T-cell (primary cell): ENCODE measurements at places on chromosomes 12 and 14.

DNA sequence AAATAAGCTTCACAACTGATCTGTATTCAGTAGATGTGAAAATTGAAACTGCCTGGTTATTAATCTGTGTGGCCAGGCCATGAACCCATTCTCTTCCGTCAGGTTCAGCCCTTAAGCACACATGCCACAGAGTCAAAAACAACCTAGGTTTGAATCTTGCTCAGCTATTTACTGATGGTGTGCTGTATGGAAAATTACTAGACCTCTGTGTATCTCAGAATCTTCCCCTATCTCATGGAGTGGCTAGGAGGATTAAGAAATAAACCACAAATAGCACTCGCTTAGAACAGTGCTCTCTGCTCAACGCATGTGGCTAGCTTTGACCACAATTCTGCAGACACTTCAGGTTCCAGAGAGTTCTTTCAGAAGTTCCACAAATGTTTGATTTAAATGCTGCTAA lies 240.7 kb upstream of the PLEKHG7 start:
- DNase-seq: no peak

- DNase-seq: no peak
Measured at GRCh38 chr12:53333845-53334244, 2.3 kb downstream of the SP7 start.

- no peak for DNase-seq
Measured at GRCh38 chr14:51500776-51501175, 150.9 kb upstream of the FRMD6 start.

DNA sequence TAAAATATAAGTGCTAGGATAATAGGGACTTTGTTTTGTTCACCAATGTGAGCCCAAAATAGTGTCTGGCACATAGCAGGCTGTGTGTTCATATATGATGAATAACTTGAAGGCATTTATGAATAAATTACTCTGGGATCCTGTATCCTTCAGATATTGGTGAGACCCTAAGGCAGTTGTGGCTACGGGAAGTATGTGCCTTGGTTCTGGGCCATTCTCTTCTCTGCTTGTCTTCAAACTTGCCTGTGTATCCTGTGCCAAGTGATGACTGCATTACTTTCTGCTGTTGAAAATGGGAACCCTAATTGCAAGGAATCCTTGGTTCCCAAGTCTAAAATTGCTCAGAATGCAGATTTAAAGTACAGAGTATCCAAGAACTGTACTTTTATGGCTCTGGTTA lies 67.6 kb upstream of the KTN1 start:
- no peak for DNase-seq

GRCh38 chr12:57000393-57000792 lies 6.0 kb downstream of the ZBTB39 start:
- no peak for DNase-seq

GRCh38 chr12:5403411-5403810 lies 28.5 kb upstream of the NTF3 start:
- no peak for DNase-seq

DNA sequence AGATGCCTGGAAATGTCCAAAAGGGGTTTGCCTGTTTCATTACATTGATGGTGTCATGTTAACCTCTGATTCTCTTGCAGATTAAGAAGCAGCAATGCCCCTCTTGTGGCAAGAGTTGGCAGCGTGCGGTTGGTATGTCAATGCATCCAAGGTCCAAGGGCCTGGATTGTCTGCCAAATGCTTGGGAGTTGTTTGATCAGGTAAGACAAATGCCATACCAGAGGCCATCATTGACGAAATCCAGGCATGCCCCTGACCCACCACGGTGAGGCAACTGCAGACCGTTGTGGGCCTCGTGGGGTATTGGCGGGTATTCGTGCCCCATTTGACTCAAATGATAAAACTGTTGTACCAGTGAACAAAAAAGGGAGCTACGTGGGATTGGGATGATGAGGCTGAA lies 11.4 kb upstream of the RNASE12 start:
- DNase-seq: no peak

DNA sequence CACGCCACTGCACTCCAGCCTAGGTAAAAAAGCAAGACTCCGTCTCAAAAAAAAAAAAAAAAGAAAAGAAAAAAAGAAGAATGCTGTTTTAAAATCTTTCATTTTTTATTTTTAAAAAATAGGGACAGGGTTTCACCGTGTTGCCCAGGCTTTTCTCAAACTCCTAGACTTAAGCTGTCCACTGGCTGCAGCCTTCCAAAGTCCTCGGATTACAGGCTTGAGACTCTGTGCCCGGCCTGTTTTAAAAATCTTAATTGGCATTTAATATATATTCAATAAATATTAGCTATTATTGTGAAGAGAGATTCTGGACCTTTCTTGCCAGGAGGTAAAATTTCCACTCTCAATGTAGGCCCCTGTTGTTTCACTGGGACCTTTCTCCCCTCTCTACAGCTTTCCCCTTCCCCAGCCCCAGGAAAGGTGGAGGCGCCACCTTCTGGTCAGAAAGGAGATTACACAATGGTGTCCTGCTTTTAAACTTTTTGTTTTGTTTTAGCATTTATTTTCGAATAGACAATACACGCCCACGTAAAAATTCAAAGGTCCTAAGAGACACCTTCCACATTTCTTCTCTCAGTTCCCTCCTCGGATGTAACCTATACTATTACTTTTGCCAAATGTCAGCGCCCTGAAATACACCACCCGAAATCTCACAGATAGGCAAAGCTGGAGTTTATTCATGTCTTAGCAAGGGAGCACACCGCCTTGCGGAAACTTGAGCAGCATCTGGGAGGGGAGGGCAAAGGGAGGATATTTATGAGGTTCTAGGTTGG lies 23.8 kb upstream of the PHC1 start:
- DNase-seq: peak; percentile 42

- no peak for DNase-seq
Measured at GRCh38 chr14:35295845-35296161, 3.6 kb downstream of the PSMA6 start.

GRCh38 chr14:101927859-101928258 lies 36.5 kb upstream of the DYNC1H1 start:
- DNase-seq: no peak

DNA sequence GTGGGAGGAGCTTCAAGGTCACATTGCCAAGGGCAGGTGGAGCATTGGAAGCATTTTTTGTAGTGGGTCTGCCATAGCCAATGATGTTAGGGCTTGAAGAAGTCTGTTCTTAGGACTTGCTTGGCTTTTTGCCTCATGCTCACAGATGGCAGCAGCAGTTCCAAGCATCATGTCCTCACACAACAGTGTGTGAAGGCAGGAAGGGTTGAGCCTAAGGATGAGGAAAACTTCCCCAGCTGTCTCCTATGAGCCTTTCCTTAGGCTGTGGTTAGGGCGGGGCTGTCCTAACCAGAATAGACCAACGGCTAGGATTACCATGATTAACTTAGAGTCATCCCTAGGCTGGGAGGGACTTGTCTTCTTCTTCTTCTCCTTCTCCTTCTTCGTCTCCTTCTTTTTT lies 76.2 kb upstream of the KCNA1 start:
- DNase-seq: no peak

DNA sequence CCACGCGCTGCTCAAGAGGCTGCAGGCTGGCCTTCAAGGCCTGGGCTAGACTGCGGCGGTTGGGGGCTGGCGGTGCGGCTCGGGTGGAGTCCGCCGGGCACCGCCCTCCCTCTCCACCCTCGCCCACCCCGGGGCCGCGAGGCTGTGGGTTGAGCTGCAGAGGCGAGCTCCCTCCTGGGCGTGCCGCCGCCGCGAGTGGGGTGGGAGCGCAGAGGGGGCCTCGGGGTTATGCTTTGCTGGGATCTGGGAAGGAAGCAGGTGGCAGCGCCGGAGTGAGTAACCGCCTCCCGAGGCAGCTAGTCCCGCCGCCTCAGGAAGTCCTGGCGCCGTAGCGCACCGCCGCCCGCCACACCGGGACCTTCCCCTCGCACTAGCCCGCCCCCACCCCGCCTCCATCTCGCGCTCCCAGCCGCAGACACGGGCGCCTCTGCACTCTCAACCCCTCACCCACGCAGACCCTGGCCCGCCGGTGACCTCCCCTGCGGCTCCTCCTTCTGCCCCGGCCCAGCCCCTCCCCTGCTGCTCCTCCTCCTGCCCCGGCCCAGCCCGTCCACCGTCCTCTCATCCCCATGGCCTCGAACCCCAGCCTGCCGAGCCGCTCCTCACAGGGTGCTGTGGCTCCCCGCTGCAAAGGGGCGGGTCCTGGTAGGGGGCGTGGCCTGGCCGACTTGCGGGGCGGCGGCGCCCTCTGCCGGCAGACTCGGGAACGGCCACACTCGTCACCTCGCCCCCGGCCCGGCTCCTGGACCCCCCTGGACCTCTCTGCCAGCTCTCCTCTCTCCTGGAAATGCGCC lies 16.6 kb downstream of the TAMALIN start:
- peak; percentile 88 for DNase-seq

GRCh38 chr14:99791476-99792209 lies 1.6 kb upstream of the EML1 start:
- no peak for DNase-seq

GRCh38 chr14:23099212-23099861 lies 4.0 kb downstream of the C14orf119 start:
- DNase-seq: no peak

DNA sequence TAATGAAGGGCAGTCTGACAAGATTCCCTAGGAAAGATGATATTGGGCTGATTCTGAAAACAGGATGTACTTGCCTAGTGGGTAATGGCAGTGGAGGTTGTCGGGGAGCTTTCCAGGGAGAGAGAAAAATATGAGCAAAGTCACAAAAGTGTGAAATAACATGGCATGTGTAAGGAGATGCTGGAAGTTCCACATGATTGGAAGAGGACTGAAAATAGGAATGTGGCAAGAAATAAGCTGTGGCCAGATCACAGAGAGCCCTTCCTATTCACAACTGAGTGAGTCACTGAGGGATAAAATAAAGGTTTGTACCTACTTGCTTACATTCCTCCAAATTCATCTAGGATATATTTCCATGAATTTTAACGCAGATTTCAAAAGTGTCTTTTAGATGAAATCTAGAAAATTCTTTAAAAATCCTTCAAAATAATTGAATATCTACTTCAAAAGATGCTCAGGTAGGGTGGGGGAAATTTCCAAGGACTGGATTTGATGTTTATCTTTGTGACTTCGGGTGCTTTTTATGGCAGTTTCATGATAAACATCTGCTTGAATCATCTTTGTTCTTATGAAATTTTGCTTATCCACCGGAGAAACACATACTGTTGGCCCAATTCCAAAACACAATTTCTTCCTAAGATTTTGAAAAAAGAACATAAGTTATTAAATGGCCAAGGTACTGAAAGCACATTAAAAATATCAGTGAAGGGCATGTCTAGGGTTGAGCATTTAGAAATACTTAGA lies 36.3 kb upstream of the SLC2A13 start:
- no peak for DNase-seq

GRCh38 chr12:6917491-6918231 lies 3.3 kb downstream of the ENO2 start:
- no peak for DNase-seq

- no peak for DNase-seq
Measured at GRCh38 chr14:59245809-59246295, 57.4 kb downstream of the DAAM1 start.

- no peak for DNase-seq
Measured at GRCh38 chr12:43309959-43310358, 242.0 kb downstream of the ADAMTS20 start.

GRCh38 chr12:132432721-132433577 lies 57.0 kb upstream of the FBRSL1 start:
- DNase-seq: no peak

DNA sequence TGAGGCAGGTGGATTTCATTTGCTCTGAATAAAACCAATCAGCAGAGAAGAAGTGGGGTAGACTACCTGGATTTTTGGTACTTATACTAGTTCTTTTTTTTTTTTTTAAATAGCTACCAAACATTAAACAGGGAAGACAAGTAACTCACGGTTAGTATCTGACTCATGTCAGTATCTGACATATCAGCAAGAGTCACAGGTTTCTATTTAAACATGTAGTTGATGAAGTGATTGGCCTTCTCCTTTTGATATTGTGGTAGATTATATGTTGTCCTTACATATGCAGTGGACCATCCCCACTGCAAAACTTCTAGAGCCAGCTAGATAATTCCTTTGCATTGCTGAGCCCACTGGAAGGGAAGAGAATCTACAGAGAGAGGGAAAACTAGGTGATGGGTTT lies 208.0 kb downstream of the ANO6 start:
- no peak for DNase-seq

DNA sequence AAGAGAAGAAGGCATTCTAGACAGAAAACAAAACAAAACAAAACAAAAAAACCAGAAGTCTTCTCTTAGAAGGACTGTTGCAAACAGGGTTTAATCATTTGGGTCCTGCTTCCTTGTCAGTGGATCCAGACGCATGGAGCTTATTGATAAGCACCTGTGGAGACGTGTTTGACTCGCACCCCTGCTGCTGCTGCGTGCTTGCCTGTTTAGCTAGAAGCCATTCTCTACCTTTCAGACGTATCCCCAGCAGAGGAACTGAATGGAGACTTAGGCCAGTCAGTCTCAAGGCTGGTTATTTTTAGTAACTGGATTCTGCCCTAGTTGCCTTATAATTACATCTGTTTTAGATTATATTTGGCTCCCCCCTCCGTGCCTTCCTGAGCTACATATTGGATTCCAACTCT lies 186.1 kb upstream of the EEA1 start:
- no peak for DNase-seq

GRCh38 chr12:2382370-2383155 lies 329.8 kb downstream of the CACNA1C start:
- no peak for DNase-seq

- DNase-seq: no peak
Measured at GRCh38 chr14:104590240-104590965, 10.8 kb downstream of the C14orf180 start.

GRCh38 chr12:119661882-119662281 lies 6.1 kb upstream of the PRKAB1 start:
- DNase-seq: no peak

GRCh38 chr14:32370714-32371113 lies 41.6 kb downstream of the AKAP6 start:
- no peak for DNase-seq

GRCh38 chr12:117926391-117926899 lies 42.3 kb downstream of the KSR2 start:
- DNase-seq: no peak

DNA sequence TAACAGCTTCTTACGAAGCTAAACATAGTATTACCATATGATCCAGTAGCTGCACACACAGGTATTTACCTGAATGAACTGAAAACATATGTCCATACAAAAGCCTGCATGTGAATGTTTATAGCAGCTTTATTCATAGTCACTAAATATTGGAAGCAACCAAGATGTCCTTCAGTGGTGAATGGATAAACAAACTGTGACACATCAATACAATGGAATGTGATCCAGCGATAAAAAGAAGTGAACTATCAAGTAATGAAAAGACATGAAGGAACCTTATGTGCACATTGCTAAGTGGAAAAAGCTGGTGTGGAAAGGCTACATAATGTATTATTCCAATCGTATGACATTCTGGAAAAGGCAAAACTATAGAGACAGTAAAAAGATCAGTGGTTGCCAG lies 38.1 kb upstream of the JDP2 start:
- DNase-seq: no peak

DNA sequence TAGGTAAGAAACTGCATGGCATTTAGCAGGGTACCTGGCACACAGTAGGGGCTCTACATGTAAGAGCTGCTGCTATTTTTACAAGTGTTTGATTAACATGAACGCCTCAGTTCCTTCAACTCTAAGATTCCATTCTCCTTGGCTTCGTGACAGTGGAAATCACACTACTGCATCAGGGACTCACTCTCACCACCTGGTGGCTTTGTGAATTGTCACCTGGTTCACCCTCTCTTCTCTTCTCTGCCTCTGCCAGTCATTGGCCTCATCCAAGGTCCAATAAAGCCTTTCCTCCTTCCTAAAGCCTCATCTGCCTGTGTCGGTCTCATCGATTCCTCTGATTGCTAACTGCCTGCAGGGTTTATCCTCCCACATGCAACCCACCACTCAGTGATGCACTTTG lies 476.4 kb downstream of the VRK1 start:
- no peak for DNase-seq
